ENCODE measurements at places on chromosomes 4 and X.

GRCh38 chr4:79298484-79298883 lies 27.4 kb downstream of the NAA11 start:
- DNase-seq, result no peak

GRCh38 chrX:43878906-43879526 lies 3.2 kb downstream of the MAOB start:
- no peak for DNase-seq

DNA sequence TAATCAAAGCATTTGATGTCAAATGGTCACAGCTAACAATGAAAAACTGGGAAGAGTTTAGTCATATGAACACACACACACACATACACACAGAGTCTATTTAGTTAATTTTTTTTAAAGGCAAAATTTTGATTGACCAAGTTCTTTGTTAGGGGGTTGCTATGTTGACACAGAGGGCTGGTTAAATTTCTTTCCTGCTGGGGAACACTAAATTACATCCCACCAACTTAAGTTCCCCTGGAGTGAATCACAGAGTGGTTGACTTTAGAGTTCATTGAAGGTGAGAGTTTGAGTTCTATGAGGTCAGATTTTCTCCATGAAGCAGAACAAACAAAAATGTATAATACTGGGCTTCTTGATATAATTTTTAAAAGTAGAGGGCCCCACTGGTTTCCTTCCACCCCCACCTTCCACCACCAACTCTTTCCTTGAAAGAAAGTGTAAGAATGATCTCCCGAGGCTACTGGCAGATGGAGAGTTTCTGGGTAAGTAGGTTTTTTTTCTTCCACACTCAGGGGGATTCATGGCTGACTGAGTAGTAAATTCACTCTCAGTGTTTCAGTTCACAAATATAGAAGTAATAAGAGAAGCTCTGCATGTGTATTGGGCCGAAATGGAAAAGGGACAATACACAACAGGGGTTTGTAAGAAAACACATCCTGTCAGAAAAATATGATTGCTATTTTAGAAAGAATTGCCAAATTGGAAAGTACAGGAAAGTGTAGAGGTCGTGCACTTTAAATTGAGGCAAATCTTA lies 917.0 kb upstream of the LCORL start:
- no peak for DNase-seq

DNA sequence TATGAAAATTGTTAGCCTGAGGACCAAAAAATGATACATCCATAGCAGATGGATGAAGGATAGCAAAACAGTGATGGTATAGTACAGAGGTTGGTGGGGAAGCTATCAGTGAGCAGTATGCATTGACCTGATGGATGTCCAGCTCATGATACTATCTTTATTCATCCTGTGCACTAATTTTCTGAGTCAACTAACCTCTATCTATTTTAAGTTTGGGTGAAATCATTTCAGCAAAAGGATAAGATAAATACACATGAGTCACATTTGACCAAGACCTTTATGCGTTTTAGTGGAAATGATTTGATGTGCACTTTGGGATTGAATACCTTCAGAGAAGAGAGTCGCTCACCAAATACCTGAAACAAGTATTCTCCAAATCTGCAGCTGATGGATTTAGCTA lies 351.0 kb upstream of the NR3C2 start:
- no peak for DNase-seq

- DNase-seq, result no peak
Observed at GRCh38 chr4:118756958-118757357, 71.8 kb downstream of the METTL14 start.

DNA sequence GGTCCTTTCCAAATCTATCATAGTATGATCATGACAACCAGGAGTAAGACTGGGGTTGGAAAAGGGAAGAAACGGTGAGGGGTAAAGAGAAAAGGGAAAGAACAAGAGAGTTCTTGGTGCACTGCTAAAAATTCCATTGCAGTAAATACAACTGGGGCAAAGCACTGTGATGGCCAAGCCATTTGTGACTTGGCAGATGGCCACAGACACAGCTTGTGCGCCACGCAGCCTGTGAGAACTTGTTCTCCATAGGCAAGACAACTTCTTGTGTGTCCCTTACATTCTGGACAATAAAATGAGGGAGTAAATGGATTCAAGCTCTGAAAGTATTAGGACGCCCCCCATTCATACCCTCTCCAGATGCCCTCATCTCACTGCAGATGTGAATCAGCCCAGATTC lies 10.9 kb downstream of the MFAP3L start:
- no peak for DNase-seq

DNA sequence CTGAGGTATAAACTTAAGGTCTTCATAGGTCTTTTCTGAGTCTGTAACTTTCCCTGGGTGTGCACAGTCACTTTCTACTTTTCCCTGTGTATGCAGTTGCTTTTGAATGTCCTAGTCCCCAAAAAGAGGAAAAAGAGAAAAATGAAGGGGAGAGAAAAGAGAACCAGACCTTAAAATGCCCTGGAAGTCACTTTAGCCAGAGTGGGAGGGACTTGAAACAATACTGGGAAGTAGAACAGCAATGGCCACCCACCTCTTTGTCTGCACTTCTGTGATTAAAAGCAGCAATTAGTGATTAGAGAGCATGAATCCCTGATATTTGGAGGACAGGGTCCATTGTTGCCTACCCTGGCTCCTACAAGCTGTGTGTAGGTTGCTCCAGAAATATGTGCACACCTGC lies 36.1 kb downstream of the ZCCHC13 start:
- no peak for DNase-seq

DNA sequence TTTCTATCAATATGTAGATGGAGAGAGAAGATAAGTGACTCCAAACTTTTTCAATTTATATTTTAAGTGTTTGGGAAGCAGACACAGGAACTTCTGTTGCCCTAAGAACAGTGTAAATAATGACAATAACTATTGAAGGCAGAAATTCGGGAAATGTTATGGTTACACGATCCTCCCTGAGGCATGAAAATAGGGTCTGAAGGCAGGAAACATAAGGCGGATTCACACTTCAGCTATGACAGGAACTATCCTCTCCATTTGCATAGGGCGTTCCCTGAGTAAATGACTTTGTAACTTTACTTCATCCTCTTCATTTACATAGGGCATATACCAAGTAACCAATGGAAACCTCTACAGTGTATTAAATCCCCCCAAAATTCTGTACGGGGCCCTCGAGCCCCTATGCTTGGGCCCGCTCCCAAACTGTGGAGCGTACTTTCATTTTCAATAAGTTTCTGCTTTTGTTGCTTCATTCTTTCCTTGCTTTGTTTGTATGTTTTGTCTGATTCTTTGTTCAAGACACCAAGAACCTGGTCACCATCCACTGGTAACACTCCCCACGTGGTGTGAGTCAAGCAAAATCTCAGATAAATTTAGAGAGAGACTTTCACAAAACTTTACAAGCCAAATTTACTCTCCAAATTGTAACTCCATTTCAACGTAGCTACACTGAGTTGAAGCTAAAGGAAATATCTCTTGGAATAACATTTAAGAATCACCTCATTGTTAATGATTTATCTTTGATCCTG lies 2504.3 kb downstream of the ARAP2 start:
- DNase-seq, result no peak

- DNase-seq, result no peak
Observed at GRCh38 chrX:39242187-39242586, 440.9 kb downstream of the MID1IP1 start.

DNA sequence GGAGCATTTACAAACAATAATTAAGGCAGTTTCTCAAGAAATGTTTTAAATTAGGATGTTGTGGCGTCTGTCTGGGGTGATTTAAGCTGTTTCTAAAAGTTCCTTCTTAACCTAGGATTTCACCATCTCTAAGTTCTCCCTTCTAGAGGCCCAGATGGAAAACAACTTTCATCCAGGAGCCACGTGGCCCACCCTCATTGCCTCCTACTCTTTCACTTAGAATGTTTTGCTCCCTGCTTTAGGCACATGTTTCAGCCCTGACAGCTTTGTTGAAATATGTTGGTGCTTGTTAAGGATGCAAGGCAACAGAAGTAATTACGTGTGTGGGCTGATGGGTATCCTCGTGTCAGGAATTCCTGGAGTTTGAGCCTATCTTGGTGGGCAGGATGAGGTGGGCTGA lies 131.3 kb downstream of the GUCY2F start:
- DNase-seq, result no peak

DNA sequence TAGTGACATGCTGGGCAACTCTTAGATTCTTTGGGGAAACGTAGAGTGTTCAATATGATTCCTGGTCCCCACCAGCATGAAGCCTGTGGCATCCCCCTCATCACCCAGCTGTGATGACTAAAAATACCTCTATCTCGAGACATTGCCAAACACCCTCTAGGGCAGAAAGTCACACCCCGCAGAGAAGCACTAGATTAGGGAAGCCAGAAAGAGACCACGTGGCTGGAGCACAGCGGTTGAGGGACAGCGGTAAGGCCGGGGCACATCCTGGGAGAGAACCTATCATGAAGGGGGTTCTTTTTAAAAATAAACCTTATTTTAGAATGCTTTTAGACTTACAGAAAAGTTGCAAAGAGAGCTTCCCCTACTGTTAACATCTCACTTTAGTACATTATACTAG lies 11.0 kb downstream of the FAT1 start:
- DNase-seq, result no peak

GRCh38 chr4:174882317-174882992 lies 35.7 kb upstream of the ADAM29 start:
- no peak for DNase-seq

- DNase-seq, result peak; percentile 64
Observed at GRCh38 chrX:49053223-49054072, 5.4 kb upstream of the CCDC120 start.

GRCh38 chrX:132227383-132228112 lies 8.3 kb upstream of the RAP2C start:
- DNase-seq, result no peak

DNA sequence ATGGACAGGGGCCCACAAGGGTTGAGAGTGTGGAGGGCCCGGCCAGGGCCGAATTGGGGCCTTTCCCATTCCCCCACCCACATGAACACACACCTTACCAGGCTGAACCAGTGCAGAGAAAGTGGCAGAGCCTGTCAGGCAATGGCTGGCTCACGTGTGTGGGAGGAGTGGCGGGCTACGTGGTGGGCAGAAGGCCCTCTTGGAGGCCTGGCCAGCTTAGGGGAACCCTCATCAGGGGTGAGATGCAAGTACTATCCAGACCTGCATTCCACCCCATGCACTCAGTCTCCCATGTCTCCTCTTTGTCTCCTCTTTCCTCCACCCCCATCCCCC lies 965 bp downstream of the TCEAL4 start:
- no peak for DNase-seq

GRCh38 chr4:42942216-42942615 lies 49.7 kb downstream of the GRXCR1 start:
- DNase-seq, result no peak

DNA sequence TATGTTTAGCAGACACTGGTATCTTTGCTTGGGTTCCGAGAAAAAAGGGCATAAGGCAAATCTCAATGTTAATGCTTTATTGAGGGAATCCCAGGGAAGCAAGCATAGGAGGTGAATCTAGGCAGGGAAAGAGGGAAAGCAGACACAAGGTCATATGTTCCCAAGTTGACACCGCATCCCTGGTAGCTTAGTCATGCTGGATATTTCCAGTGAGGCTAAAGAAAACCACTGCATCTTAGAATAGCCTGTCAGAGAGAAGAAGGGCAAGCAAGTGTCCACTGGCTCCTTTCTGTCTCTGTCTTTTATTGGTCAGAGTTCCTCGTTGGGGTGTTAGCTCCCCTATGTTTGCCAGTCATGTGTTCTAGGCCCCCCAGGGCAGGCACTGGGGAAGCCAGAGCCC lies 104.7 kb downstream of the NKX6-1 start:
- no peak for DNase-seq

GRCh38 chr4:86675548-86675947 lies 81.4 kb downstream of the PTPN13 start:
- DNase-seq, result no peak

- no peak for DNase-seq
Observed at GRCh38 chr4:6633091-6633906, 7.2 kb upstream of the MRFAP1 start.

GRCh38 chr4:3322059-3322550 lies 29.3 kb downstream of the RGS12 start:
- no peak for DNase-seq

GRCh38 chrX:21666679-21667078 lies 8.5 kb upstream of the KLHL34 start:
- DNase-seq, result no peak

DNA sequence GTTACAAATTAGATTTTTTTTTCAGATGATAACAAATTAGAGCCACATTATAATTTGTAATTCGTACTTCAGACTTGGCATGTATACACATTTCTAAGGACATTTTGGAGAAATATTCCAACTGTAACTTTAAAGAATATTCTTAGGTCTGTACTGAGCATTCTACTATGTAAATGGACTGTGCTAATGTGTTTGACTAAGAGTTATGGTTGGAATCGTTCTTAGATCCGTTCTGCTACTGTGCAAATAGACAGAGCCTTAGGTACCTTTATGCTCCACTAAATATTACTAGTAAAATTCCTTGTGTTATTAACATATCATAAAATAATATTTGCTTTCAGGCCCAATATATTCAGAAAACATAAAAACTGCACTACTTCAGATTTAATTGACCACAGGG lies 1180.0 kb upstream of the TENM3 start:
- no peak for DNase-seq

DNA sequence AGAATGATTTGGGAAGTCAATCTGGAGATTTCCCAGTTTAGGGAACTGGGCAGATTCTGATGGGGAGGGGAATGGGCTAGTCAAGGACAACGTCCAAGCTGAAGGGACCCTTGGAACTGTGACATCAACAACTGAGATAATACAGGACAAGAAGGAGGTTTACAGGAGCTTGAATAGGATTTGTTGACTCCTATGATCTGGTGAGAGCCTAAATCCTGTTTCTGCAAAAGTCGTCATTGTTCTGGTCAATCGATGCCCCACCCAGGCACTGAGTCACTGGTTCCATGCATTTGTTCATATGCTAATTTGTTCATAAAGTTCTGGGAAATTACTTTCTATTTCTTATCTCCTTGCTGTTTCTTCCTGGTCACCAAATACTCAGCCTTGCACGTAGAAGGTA lies 15.3 kb upstream of the PDGFRA start:
- no peak for DNase-seq

- no peak for DNase-seq
Observed at GRCh38 chr4:931194-931959, 739 bp downstream of the GAK start.

- no peak for DNase-seq
Observed at GRCh38 chrX:130997314-130997713, 60.8 kb upstream of the ARHGAP36 start.

GRCh38 chr4:48780865-48781214 lies 761 bp upstream of the FRYL start:
- peak; percentile 31 for DNase-seq

DNA sequence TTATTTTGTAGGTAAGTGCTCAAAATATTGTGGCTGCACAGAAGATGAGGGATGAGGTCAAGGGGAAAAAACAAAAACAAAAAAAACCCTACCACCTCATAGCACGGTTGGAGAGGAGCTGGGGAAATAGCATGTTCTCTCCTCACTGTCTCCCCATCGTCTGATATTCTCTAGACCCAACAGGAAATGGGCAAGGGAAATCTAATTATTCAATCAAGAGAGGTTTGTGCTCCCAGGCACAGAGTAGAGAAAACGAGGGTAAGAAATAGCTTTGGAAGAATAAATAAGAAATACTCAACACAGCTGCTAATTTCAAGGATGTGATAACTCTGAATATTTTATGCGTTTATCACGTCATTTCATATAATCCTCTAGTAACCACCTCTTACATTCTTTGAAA lies 619.2 kb upstream of the GNPDA2 start:
- DNase-seq, result no peak

GRCh38 chrX:69093960-69094871 lies 71.0 kb downstream of the PJA1 start:
- DNase-seq, result peak; percentile 20
